ENCODE measurements at places on chromosomes 1 and 21.

GRCh38 chr1:14599800-14600199, 1.3 kb downstream of the KAZN start:
- no peak for DNase-seq

- DNase-seq, result no peak
These were observed 297.6 kb upstream of the RUNX1 start for GRCh38 chr21:35346697-35347096.

DNA sequence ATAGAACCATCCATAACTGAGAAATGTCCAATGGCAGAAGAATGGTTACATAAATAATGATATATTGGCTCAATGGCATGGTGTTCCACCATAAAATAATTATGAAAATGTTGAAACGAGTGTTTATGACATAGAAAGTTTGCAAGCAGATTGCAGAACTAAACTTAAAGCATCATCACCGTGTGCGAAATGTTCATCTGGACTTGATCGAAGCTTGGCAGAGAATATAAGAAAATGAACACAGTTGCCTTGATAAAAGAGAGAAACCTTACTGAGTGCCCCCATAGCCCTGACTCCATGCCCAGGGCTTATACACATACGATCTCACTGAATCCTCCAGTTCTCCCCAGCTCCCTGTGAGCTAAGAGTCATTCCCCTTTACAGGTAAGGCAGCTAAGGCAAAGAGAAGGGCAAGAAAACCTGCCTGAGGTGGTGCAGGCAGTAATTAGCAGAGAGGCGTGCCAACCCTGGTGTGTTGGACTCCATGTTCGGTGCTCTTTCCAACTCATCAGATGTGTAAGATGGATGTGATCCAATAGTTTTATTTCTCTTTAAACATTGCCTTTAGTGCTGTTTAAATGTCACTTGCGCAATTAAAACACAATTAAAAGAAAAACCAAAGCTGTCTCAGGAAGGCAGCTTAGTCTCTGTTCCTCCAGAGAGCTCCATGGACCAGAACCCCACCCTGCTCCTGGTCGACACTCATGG, 21.8 kb upstream of the SPOCD1 start:
- DNase-seq, result no peak

DNA sequence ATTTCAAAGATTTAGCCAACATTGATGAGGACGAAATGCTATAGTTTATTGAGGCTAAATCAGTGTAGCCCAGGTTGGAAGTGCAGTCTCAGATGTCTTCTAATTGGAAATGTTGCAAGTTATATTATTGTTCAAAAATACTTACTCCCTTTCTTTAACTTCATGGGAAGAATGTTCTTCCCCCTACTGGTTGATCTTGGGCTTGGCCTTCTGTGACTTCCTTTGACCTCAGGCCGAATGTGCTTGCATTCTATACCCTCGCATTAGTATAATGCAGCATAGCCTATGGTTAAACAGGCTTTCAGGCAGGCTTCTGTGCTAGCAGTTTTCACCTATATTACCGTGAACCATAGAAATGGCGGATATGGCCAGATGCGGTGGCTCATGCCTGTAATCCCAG, 77.3 kb downstream of the RPE65 start:
- no peak for DNase-seq

DNA sequence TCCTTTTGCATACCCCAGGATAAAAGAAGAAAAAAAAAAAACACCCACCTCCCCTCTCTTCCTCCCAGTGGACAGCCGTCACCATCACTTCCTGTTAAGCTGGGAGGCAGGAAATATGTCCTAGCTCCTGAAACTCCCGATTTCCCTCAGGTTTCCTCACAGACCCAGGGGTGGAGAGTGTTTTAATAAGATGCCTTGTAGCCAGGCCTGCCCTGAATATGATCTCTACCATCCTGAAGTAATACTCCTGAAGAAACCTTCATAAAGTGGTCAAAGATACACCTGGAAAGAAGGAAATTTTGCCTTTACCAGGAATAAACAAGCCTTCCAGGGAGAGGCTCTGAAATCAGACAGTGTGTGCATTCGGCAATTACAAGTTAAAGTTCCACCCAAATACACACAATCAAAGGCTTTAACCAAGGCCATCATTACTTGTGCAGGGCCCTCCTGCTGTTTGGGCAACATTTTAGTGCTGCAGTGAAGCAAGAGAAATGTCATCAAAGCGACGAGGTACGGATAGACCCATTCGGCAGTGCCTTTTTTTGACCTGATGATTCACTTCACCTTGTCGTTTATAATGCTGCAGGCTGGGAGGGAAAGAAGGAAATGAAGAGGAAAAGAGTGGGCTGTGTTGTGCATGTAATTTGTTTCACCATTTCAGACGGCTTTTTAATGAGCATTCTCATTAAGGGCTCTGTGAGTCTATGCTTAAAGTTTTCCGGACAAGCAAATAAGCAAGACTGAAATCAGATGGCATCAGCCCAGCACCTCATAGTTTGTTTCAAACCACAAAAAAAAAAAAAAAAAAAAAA, 41.0 kb upstream of the RASAL2 start:
- no peak for DNase-seq

DNA sequence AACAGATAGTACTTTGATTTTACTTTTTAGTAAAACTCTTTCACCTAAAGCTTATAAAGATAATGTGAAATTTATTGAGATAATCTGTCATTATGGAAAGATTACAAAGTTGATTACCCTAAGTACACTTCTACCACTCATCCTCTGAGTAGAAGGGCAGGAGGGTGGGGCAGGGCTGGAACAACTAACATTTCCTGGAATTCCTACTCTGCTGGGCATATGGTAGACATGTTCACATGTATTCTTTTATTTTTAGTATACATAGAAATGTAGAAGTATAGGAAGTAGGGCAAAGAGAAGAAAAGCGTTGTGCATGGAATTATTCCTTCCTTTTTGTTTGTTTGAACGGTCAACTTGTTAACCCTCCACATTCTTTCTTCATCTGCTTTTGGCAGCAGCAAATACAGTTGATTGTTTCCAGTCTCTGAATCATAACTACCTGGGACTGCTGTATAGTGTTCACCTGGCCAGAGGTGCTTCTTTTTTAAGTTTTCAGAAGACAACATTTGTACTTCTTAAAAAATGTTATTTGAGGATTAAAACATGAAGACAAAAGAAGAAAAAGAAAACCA, 85.1 kb downstream of the POU2F1 start:
- no peak for DNase-seq

DNA sequence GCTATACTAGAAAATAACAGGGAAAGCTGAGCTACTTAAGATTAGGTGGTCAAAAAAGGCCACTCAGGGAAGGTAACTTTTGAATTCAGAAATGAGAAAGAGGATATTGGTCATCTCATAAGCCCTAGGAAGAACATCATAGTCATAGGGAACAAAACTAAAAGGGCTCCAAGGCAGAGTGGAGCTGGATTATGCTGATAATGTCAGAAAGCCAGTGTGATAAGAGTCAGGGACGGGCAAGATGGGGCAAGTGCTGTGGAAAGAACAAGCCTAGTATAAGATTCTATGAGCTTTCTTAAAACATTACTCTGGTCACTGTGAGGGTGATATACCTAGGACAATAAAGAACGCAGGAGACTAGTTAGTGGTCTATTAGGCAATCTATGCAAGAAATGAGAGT, 106.6 kb downstream of the DUSP10 start:
- DNase-seq, result no peak

DNA sequence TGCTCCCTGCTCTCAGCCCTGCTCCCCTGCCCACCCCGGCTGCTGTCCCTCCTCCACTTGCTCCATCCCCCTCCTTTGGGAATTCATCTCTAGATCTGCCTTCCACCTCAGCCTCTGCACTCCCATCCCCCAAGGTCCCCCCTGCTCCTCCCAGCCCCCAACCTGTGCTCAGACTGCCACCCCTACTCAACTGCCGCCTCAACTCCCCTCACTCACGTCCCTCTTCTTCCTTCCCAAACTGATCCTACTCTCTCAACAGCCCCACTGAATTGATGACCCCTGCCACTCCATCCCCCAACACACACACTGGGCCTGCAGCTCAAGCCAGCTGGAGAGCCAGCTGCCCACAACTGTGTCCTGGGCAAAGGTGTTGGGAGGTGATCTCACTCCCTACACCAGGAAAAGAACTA, 15.8 kb upstream of the ETV3L start:
- DNase-seq, result no peak

DNA sequence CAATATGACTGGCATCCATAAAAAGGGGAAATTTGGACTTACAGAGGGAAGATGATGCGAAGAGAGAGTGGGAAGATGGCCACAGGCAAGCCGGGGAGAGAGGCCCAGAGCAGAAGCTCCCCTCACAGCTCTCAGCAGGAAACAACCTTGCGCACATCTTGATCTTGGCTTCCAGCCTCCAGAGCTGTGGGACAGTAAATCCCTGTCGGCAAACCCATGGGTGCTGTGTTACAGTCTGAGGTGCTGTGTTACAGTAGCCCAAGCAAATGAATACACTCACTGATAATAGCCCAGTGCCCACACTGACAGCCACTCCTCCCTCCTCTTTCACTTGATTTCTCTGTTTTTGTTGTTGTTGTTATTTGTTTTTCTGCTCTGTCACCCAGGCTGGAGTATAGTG, 22.4 kb downstream of the CDCA8 start:
- DNase-seq, result no peak

DNA sequence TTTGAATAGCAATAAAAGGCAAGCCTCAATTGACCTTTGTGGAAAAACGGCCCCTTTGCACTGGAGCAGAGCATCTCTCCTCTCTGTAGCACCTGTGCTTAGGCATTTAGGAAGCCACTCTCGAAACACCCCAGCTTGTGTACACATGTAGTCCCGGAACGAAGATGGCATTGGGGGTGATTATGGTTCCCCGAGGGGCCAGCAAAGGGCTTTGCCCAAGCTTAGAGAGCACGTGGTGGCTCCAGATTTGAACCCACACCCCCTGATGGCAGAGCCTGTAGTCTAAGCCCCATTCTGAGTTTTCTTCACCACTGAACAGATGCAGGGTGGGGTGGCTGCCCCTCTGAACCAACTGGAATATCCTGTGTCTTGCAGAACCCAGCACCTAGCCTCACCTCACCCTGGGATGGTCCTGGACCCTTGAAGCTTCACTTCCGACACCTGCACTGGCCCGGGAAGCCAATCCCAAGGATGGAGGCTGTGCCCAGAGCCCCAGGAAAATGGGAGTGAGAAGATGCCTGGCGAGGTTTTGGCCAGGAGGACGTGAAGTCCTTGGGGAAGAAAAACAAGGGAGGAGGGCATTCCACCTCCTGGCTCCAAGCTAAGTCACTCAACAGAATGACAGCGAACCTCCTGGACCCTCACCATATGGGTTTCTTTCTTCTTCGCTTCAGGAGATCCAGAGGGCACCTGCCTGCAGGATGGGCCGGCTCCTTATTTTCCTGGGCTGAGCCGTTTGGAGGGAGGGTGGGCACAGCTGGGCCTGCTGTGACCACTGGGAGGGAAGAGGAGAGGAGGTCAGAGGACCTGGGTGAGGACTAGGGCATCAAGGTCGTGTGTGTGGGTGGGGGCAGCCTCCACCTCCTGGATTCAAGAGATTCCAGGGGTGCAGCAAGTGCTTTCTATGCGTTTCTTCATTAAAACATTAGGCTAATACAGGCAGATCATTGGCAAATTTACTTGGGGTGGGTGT, 37.7 kb downstream of the IGFN1 start:
- DNase-seq, result no peak

DNA sequence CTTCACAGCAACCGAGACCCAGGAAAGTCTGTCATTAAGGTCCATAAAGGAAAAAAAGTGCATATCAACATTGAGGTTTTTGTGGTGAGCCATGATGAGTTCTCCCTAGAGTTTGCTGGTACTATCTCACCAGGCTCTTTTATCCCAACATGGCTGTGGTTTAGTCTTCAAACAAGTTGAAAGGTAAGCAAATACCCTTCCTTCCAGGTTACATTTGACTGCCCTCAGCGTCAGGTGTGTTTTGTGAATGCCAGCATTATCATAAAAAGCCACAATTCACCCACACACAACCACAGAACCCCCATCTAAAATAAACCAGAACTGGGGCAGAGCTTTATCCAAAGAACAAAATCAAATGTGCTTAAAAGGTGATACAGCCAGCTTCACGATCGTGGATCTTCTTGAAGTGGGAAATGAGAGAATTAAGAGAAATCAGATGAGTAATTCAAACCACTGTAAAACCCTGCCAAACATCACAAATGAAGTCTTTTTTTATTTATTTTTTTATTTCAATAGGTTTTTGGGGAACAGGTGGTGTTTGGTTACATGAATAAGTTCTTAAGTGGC, 64.7 kb downstream of the SETD4 start:
- no peak for DNase-seq

DNA sequence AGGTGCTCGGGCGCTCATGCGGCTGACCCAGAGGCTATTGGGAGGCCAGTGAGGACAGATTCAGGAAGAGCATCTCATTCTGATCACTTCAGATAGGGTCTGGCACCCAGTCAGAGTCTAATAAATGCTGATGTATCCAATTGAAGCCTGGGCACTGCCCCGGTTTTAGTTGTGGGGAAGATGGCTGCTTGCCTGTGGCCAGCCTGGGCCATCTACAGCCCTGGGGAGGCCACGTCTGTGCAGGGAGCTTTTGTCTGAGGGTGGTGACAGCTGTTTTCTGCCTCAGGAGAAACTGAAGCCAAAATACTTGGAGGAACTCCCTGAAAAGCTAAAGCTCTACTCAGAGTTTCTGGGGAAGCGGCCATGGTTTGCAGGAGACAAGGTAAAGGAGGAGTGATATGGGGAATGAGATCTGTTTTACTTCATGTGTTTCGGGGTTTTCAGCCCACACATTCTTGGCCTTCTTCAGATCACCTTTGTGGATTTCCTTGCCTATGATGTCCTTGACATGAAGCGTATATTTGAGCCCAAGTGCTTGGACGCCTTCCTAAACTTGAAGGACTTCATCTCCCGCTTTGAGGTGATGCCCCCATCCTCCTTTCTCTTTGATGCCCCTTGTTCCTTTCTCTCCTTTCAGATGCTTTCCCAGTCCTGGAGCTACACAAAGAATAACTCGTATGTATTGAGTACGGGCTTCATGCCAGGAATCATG, 2.8 kb downstream of the GSTM5 start:
- no peak for DNase-seq

- DNase-seq, result no peak
These were observed 38.7 kb upstream of the PDC start for GRCh38 chr1:186499571-186499970.

- DNase-seq, result no peak
These were observed 61.7 kb downstream of the ITSN1 start for GRCh38 chr21:33703750-33704606.

DNA sequence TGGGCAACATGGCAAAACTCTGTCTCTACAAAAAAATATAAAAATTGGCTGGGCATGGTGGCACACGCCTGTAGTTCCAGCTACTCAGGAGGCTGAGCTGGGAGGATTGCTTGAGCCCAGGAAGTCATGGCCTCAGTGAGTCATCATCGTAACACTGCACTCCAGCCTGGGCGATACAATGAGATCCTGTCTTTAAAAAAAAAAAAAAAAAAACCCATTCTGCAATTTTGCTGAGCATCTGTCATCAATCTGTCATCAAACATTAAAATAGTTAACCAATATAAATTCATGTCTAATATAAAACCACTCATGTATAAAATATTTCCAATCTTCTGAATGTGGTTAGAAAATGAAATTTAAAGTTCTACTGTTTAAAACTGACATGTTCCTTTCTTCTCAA, 56.9 kb downstream of the LPAR3 start:
- DNase-seq, result no peak

GRCh38 chr1:45854724-45855123, 51.3 kb downstream of the MAST2 start:
- DNase-seq, result no peak

GRCh38 chr1:230211436-230212145, 144.6 kb downstream of the GALNT2 start:
- DNase-seq, result no peak

GRCh38 chr1:29829448-29830344, 593.4 kb downstream of the PTPRU start:
- DNase-seq, result no peak

- no peak for DNase-seq
These were observed 57.9 kb upstream of the FGGY start for GRCh38 chr1:59238993-59239392.

Data from activated CD8-positive, alpha-beta memory T cell treated with anti-CD3 and anti-CD28 coated beads for 4 hours (primary cell).